Cardiac septum (tissue), 1 donor: ENCODE measurements at places on chromosomes 3 and 15. TPM values are rescaled to one million over a fixed set of nuclear protein-coding genes. Genes with fewer than 3 reads are reported as not detected.

DNA sequence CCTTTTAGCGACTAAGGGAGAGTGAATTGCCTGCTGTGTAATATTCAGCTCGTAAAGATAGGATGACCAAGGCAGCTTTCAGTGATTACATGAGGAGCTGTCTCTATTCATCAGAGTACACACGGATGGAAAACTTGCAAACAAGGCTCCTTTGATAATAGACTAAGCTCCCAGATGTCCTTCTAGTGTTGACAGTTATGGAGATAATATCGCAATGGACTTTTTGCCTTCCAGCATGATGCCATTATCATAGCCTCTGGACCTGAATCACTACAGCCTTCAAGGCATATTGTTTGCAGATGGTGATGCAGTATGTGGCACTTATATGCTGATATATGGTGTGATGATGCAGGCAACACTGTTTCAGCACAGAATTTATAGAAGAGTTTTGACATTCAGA is 93.9 kb downstream of the ECT2 start:
- no peak for DNase-seq

DNA sequence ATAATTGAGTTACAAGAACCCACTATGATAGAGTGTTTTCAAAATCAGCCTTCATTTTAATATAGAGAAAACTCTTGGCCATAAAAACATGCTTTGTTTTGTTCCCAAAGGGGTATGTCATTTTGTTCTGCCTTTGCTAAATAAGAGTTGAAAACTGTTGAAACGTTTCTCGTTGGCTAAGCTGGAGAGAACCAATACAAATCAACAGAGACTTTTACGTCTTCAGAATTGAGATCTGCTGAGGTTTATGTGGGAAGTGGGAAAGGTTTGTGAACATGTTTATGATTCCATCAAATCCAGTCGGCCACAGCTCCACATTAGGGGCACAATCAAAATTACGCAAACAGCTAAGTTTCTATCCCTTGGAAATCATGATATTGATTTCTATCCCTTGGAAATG is 102.0 kb downstream of the IGF2BP2 start:
- no peak for DNase-seq

DNA sequence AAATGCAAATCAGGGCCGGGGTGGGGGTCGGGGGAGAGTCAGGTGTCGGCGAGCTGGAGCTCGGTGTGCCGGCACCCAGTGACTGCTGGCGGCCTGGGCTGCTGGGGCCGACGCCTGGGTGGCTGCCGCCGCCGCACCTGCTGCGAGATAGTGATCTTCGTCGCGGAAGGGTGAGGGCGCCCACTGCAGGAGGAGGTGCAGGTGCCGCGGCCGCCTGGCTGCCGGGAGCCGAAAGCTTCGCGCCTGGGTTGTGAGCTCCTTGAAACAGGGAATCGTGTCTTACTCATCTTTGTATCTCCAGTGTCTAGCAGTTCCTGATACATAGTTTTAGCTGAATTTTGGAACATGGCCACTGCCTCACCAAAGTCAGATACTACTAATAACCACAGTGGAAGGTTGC is 64.0 kb upstream of the CPOX start:
- DNase-seq = no peak

The LRRC34 gene
- total RNA-seq = 2.3 TPM

The PTH1R gene
- total RNA-seq = 5.4 TPM

The CLDN16 gene
- not detected for total RNA-seq
